ENCODE measurements at places on chromosomes 12 and 14.

DNA sequence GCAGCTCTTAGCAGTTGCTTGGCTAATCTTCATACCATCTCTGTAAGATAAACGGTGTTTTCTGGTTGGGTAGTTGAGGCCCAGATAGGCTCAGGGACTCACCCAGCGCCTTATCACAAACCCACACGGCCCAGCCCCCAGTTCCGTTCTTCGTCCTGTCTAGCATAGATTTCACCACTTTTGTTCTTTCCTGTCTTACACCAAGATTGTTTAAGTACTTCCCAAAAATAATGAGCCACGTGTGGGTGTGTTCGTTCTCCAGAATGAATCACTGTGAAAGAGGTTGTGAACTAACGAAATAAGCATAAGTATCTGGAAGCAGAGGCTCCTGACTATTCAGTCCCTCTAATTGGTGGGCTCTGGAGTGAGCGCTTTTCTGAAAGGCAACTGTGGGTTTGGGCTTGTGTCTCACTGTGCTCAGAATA, 21.4 kb downstream of the ACVR1B start:
- peak; percentile 55 for DNase-seq

DNA sequence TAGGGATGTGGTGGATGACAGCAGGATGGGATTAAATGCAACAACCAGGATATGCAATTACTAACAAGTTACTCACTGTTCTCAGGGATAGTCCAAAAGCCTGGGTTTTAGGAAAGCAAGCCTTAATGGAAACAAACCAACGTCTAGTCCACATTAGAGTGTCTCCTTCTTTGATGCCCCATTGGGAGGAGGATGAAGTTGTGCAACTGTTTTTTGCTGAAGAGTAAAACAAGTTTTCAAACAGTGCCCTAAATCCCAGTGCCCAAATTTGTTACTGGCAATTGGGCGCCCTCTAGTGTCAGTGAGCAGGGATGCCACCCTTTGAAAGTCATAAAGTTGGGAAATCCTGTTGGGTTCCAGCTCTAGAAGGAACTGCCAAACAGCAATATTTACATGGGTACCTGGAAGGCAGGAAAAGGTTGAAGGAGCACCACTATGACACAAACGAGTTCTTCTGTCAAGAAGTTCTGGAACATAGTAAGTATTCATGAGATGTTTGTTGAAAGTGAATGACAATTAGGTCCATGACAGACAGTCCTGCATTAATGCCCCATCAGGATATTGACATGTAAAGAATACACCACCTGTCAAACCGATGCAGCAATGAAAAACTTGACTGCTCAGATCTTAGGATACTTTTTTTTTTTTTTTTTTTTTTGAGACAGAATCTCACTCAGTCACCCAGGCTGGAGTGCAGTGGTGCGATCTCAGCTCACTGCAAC, 11.1 kb upstream of the DPF3 start:
- peak; percentile 64 for DNase-seq

- no peak for DNase-seq
Measured at GRCh38 chr14:43360239-43360638, 1146.8 kb downstream of the FSCB start.

- no peak for DNase-seq
Measured at GRCh38 chr12:64733857-64734256, 25.3 kb downstream of the GNS start.

- DNase-seq: no peak
Measured at GRCh38 chr12:106717673-106718072, 56.8 kb upstream of the RIC8B start.

GRCh38 chr14:29906256-29906870, 21.3 kb downstream of the PRKD1 start:
- no peak for DNase-seq

DNA sequence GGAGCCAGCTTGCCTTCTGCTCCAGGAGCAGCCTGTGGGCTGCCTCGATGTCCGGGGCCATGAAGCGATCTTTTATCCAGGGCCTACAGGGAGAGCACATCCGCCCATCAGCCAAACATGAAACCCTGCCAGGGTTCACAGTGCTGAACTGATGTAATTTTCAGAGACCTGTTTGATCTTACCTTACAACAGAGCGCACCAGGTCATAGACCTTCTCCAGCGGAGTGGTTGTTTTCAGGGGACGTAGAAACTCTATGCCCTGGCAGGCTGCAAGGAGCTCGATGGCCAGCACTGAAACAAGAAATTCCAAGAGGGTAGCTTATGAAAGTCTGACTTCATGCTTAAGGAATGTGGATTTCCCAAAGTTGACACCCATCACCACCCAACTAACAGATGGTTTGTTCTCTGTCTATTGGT, 19.7 kb downstream of the HAL start:
- DNase-seq: no peak

DNA sequence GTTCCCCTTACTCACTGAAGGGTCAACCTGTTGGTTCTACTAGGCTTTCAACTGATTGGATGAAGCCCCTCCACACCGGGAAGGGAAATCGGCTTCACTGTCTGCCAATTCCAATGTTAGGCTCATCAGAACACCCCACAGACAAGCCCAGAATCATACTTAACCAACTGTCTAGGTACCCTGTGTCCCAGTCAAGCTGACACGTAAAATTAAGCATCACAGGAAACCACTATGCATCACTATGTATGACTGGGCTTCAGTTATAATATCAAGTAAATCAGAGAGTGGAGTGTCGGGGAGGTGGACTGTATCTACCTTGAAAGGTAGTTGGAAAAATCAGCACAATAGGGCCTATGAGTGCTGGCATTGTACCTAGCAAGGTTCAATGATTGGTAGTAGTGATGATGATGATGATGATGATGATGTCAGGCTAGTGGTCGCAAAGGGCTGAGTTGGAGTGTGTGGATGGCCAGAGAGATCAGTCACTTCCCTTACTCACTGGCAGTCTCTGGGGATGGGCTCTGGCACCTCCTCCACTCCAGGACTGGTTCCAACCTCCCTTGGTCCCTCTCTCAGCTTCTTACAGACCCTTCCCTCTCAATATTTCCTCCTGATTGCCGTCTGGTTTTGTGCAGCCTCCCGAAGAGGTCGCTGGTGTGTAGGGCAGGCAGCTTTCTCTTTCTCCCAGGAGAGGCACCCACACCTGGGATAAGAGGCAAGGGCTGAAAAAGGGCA, 3.3 kb upstream of the ATG101 start:
- no peak for DNase-seq

DNA sequence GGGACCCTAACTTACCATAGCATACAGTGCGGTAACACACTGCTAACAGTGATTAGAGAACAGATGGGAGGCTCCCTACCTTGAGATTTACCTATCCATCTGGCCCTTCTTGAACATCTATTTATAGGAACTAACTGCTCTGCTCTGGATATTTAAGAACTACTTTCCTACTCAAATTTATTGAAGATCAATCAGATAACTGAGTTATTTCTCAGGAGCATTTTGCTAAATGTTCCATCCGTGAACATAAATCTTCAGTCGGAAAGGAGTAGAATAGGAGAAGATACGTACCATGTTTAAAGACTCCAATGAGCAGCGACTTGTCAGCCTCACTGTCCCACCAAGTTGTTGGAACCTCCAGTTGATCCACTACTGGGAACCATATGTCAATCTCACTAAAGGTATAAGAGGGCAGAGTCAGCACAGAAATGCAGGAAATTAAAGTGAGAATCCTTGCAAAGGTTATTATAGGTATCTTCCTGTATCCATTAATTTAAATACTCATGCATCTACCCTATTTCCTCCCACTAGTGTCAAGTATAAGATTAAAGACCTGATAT, 15.6 kb upstream of the SUPT16H start:
- no peak for DNase-seq

DNA sequence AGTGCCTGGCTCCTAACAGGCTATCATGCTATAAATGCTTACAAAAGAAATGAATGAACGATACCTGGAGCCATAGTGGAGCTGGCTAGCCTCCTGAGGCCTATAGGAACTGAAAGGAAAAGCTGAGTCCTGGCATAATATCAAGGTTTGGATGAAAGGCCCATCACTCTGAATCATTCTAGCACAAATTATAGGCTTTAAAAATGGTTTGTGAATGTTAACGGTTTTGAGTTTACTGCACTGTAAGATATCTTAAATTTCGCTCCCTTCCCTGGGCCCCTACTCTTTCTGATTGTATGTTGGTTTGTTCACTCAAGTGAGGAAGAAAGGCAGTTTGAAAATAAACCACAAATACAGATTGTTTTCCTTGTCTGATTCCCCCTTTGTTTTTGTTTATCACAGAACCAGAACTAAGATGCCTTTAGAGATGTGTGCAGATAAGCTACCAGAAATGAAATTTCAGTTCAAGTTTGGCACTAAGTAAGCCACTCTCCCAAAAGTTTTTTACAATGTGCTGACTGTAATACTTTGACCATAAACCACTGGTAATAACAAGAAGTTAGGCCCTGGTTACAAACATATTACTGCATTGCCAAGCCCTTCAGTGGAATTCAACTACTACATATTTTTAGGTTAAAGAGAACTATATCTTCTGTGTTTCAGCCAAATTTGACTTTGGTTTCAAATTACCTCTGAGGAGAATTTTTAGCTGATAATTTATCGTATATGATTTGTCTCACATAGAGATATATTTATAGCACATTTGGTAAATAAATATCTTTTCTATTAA, 89.5 kb downstream of the ALX1 start:
- DNase-seq: no peak

Measured in T-cell (primary cell).